ENCODE measurements at places on chromosomes 2 and 18.
A peak's percentile ranks its signal among the peaks of the same experiment; 100 is the strongest.

- no peak for DNase-seq
These were observed 21.8 kb downstream of the FZD5 start for GRCh38 chr2:207747653-207748560.

DNA sequence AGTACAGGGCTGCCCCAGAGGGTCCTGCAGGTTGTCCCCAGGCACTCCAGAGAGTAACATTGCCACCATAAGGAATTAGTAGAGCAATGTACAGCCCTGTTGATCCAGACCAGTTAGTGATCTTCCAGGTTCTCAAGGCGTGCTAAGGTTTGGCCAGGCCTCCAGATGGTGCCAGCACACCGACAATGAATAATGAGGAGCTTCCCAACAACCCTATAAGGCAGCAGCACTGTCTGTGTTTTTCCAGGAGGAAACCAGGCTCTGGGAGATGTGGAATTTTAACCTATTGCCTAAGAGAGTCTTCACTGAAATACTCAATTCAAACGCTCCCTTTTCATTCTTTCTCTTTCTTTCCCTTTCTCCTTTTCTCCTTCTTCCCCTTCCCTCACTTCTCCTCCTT is 122.1 kb downstream of the MGAT5 start:
- peak; percentile 15 for DNase-seq

- no peak for DNase-seq
These were observed 124.8 kb downstream of the FIGN start for GRCh38 chr2:163610817-163611556.

DNA sequence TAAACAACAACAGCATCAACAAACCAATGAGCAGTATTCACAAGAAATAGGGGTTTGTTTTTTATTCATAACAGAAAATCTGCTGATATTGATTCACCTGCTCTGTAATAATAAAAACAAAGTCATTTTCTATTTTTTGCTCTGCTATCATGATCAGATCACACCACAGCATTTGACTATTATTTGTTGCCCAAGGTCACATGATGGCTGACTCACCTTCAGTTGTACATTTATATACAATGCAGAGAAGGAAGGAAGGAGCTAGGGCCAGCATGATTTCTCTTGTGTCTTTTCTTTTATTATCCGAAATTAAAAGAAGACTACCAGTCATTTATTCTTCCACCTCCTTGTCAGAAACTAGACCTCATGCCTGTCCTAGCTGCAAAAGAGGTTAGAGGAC is 1427.7 kb upstream of the CELF4 start:
- no peak for DNase-seq

DNA sequence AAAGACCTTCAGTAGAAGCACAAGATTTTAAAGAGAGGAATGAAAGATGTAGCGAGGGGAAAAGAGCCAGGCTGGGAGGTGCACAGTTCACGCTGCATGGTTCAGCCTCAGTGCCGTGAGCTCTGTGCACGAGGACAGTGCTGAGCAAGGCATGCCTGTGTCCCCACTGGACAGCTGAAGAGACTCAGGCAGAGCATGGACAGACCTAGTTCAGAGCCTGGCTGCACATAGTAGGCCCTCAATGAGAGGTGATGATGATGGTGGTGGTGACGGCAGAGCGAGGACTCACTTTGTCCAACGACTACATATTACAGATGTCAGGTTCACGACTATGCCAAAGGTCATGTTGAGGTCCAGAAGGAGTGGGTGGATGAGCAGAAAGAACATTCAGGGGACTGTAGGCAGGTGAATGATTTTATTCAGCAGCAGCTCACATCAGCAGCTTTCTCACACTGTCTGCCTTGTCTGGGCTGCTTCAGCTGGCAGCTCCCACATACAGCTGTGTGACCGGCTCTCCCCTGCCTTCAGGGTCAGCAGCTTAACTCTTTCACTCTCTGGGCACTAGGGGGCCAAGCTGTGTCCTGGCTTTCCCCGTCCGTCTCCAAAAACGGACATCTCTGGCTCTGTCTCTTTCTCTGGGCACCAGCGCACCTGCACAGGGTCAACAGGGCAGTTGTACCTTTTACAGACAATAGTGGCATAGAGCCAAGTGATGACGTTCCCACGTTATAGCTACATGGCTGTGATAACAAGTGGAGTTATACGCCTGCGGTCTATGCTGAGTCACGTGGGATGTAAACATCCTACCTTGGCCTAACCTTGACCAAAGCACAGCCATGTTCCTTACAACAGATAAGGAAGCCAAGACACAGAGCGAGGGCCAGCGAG is 128.8 kb upstream of the MSH6 start:
- no peak for DNase-seq

DNA sequence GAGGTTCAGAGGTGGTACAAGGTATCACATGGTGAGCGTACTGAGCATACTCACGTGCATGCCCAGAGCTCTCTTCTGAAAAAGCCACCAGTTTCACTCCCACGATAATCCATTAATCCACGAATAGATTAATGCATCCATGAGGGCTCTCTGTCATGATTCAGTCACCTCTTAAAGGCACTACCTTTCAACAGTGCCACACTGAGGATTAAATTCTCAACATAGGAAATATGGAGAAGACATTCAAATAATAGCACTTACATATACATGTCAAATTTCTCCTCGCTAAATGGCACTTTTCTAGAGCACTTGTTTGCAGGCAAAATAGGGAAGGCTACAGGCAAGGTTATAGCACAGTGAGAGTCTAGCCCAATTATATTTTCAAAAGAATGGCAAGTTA is 825.9 kb downstream of the TRIB2 start:
- no peak for DNase-seq

DNA sequence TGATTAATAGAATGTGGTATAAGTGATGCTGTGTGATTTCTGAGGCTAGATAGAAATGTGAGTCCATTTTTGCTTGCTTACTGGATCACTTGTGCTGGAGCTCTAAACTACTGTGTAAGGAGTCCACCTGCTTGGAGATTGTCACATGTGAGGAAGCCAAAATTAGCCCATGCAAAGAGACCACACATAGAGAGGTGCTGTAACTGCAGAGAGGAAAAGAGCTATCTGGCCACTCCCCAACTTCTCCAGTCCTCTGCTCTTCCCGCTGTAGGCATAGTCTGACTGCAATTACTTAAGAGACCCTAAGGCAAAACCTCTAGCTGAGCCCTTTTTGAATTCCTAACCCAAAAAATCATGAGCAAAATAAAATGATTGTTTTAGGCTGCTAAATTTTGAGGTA is 120.6 kb upstream of the FBXO11 start:
- DNase-seq = no peak

DNA sequence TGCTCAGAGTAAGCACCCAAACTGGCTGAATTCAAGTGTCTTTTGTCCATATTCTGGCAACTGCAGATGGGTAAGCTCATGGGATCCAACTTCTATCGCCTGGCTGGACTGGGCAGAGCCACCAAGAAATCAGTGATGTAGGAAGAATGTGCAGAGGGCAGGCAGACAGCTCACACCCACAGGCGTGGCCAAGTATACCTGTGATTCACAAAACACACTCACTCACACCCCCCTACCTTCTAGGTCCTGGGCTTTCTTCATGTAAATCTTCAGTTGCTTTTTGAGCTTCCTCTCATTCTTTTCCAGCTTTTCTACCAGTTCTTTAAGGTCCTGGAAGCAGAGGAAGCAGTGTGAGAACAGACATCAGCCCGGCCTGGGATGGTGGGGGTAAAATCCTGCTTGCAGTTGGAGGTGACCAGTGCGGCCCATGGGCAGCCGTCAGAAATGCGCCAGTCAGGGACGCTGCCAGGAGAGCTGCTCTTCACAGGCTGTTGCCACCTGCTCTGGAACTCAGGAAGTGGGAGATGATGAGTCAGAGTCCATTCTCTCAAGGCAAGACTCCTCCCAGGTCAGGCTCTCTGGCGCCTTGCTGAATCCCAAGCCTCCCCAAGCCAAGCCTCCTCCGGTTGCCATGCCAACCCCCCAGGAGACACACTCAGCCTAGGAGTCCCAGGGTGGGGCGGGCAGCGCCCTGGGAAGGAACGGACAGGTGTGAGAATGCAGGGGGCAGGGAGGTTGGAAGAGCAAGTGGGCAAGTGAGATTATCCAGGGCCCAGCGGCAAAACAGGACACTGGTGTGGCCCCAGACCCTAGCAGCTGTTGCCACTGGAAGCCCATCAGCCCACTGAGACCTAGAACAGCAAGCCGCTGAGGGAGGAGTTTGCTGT is 36.2 kb upstream of the ACAA2 start:
- DNase-seq = peak; percentile 84

DNA sequence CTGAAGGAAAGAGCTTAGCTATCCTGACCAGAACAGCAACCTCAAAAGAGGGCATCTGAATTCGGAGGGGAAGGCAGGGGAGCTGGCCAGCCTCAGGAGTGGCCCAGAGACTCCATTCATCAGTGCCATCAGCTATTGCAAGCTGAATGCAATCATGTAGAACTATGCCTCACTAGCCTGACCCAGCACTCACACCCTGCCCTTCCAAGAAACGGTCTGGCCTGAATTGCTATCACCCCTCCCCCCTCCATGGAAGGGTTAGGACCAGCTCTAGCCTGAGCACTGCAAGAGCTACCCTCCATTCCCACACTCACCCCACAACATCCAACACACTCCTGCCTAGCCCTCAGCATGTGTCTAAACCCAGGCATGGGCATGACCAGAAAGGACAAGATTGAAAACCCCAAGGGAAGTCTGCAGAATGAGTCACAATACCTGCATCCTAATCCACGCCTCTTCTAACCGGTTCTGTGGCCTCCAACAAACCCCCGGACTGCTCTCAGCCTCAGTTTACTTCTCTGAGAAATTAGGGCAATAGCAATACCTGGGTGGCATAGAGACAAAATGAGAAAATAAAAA is 120.3 kb downstream of the BCL11A start:
- DNase-seq = no peak

- no peak for DNase-seq
These were observed 120.5 kb upstream of the MC4R start for GRCh38 chr18:60493066-60493465.

- DNase-seq = no peak
These were observed 98.0 kb downstream of the ANKRD44 start for GRCh38 chr2:197212344-197213262.

DNA sequence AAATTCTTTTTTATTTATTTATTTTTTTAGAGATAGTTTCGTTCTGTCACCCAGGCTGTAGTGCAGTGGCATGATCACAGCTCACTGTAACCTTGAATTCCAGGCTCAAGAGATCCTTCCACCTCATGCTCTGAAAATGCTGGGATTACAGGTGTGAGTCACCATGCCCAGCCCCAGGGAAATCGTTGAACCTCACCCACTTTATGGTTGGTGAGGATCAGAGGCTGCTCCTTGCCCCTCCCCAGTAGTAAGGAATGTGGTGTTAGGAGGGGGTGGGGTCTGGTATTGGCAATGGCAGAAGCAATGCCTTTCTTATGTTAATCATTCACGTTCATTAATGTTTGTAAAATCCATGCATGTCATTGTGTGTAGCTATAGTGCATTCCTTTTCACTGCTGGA is 161.9 kb downstream of the SUCLG1 start:
- DNase-seq = no peak

DNA sequence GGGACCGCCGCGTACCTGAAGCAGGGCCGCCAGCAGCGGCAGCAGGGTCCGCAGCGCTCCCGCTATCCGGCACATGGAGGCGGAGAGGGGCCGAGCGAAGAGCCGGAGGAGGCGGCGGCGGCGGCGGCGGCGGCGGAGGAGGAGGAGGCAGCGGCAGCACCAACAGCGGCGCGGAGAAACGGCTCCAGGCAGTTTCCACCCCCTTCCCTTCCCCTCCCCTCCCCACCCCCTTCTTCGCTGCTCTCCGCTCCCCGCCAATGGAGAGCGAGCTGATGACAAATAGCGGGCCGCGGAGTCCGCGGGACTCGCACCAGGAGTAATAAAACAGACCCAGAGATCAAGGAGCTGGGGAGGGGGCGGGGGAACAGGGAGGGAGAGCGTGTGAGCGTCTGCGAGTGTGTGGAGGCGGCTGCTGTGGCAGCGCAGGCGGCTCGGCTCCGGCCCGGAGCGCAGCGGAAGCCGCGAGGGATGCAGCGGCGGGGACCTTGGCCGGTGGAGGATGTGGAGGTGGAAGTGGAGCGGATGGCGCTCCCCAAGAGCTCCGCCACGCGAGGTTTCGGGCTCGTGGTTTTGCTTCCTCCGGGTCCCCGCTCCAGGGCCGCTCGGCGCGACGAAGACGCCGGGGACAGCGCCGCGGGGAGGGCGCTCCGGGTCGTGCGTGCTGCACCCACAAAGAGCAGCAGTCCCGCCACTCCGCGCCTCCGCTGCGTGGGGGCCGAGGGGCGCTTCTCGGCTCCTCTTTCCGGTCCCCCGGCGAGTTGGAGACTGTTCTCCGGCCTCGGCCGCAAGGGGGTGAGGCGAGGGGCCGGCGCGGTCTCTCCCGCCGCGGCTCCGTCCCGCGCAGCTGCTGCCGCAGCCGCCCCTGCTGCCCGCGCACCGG is at the start of gene CDH2:
TSS of gene CDH2 (minus strand) at position 183 of the 880 bp plus-strand sequence. CDS start at position 75, 108 bp downstream.
- peak; percentile 96 for DNase-seq

DNA sequence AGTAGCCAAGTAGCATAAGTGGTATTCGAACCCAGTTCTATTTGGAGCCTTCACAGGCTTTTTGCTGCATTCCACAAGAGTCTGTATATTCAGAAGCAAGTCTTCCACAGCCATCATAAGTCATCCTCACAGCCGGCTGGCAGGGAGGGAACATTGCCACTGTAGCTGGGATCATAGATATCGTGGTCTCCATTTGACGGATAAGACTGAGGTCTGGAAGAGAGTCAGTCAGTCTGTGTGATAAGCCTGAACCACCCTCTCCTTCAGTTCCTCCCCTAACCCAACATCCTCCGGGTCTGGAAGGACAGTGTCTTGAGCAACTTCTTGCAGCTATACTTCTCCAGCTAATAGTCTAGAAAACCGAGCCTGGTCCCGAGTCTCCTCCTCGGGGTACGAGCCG is 17.0 kb upstream of the C1QL2 start:
- DNase-seq = no peak

GRCh38 chr2:105776560-105776928 is 31.8 kb downstream of the NCK2 start:
- no peak for DNase-seq

DNA sequence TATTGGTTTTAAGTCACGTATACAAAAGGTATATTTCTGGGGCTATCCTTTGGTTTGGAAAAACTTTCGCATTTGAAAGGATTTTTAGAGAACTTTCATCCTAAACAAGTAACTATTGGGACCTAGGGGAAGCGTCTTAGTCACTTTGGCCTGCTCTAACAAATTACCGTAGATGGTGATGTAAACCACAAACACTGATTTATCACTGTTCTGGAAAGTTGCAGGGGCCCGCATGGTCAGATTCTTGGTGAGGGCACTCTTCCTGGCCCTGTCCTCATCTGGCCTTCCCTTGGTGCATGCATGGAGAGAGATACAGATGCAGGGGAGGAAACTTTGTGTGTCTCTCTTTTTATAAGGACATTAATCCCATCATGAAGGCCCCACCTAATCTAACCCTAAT is 49.1 kb upstream of the ANKRD62 start:
- no peak for DNase-seq

GRCh38 chr18:54387631-54388030 is 29.9 kb downstream of the C18orf54 start:
- DNase-seq = no peak

Data from NCI-H1092 (cell line).